ENCODE measurements at places on chromosomes 5 and 9.

DNA sequence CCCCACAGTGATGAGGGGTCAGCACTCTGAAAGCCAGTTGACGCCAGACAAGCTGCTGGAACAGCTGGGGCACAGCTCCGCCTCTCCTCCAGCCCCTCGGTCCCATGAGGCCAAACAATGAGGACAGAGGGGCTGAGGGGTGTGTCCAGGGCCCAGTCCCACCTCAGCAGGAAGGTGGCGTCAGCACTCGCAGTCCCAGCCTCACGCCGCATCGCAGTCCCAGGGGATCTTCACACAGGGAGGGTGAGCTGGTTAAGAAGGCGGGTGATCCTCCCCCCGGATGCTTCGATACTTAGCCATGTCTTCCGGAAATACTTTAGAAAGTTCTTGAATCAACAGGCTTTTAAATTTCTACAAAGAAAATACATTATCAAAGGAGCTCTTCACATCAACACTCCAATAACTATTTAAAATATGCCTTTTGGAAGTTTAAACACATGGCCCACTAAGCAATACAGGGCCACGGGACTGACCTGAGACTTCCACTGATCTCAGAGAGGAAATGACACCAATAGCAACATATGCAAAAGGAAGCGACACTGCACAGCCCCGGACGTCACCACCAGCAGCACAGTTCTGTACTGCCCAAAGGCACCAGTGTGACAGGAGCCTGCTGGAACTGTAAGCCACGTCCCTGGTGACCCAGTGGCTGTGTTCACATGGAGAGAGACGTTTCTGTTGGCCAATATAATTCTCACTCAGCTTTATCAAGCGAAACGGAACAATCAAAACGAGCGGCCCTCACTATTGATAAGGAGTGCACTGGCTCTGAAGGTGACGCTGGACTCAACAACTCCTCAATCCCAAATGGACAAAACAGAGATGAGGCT lies 5.9 kb downstream of the MED10 start:
- no peak for DNase-seq

GRCh38 chr9:95036676-95037075 lies 280.8 kb downstream of the FANCC start:
- DNase-seq: no peak

- DNase-seq: no peak
Observed at GRCh38 chr5:4700069-4700468, 440.1 kb upstream of the ADAMTS16 start.

DNA sequence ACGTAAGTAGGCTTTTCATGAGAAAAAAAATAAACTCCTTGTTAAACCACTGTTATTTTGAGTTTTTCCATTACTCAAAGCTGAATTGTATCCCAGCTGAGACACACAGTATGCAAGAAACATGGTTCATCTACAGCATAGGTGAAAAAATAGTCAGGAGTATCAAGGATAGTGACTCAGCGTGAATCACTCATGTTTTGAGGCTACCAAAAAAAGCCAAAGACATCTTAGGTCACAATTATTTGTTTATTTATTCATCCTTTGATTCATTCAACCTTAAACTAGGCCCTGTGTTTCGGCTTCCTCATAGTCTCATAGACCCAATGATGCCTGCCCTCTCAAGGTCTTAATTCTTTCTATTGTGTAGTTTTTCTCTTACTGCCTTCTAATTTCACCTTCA lies 32.9 kb upstream of the STX17 start:
- DNase-seq: no peak

GRCh38 chr5:148416921-148417320 lies 33.2 kb downstream of the FBXO38 start:
- DNase-seq: no peak

GRCh38 chr9:91071184-91071990 lies 269.8 kb downstream of the SYK start:
- DNase-seq: no peak

DNA sequence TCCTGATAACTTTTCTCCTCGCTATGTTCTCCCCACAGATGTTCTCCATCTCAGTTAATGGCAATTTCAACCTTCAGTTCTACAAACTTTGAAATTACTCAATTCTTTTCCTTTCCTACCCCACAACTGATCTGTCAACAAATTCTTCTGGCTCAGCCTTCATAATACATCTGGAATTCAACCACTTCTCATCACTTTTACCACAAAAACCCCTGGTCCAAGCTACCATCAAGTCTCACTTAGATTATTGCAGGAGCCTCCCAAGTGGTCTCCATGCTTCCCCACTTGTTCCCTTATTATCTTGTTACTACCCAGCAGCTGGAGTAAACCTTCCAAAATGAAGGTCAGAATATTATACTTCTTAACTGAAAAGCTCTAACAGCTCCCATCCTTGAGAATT lies 110.1 kb downstream of the FBN2 start:
- no peak for DNase-seq

DNA sequence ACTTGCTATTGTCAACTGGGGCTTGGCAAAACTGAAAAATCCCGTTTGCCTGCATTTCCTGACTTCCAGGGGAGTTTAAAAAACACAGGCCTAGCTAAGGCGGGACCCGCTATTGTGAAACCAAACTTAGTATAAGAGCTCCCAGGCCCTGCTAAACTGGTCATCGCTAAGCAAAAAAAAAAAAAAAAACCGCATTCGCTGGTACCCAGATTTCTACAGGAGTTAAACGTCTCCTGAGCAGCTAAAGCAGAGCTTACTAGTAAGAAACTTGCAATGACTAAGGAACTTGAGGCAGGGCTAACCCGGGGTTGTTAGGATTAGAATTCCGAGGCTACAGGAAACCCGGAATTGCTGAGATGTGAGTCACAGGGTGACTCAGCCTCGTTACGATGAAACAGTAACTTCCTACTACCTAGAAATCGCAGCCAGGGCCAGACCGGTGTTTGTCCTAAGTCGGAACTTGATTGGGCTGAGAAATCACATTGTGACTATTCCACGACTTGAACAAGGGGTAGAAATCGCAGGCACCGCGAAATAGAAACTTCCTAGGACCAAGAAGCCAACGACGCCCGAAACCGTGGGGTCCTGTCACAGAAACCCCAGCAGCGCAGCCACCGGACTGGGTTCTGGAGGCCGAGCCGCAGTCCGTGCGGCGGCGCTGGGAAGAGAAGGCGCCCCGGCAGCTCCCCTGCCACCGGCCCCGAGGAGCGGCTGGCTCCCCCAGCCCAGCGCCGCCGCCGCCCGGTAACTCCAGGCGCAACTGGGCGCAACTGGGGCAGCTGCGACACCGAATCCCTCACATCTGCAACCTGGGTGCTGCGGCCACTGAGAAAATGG lies 89.4 kb downstream of the ANXA2R start:
- DNase-seq: peak; percentile 49

DNA sequence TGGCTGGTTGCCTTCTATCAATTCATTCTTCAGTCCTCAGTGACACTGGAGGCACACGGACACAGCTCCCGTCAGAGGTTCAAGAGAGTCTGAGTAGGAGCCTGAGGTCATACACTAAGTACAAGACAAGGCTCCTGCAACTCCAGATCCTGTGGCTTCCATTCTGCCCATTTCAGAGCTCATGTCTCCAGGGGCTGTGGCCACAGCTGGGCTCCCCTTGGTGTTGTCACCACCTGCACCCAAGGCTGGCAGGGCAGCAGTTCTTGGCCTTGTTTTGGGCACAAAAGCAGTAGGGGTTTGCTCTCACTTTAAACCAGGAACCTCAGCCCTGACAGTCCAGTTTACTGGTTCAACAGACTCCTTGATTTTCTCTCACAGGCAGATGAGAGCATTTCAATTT lies 189.6 kb downstream of the ICE1 start:
- DNase-seq: no peak

GRCh38 chr5:66945389-66946349 lies 250.9 kb downstream of the CD180 start:
- no peak for DNase-seq

DNA sequence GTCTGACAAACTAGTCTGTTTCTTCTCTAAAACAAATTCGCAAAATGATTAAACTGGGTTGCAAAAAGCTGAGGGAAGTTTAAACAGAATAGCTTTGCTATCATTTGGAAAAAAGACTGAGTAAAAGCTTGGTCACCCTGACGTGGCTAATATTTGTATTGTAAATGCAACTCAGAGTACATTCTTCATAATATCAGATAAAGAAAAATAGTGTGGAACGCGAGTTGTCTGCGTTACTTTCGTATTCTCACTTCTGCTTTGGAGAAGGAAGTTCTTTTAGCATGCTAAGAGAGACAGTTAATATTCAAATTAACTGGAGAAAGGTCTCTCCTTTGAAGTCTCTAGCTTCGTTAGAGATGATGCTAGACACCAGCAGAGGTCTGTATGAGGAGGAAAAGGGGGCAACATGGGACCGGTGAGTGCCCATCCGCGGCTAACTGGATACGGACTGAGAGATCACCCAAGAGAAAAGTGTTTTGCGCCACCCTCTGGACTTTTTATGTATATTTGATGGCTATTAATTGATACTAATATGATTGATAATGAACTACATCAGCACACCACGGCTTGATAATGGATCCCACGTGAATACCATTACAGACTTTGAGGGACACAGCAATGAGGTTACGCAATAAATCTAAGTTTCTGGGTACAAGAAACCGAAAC lies 2.9 kb upstream of the CNTRL start:
- DNase-seq: peak; percentile 12

- DNase-seq: no peak
Observed at GRCh38 chr9:83032065-83032625, 30.8 kb downstream of the RASEF start.

DNA sequence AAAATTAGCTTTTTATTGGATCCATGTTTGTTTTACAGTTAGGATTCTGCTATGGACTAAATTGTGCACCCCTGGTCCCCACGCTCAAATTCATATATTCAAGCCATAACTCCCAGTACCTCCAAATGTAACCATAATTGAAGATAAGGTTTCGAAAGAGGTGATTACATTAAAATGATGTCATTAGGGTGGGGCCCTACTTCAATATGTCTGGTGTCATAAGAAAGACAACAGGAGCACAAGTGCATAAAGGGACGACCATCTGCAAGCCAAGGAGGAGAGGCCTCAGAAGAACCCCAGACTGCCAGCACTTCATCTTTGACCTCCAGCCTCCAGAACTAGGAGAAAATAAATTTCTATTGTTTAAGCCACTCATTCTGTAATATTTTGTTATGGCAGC lies 7.4 kb upstream of the HNRNPA0 start:
- DNase-seq: no peak

GRCh38 chr9:35002623-35003022 lies 13.1 kb downstream of the DNAJB5 start:
- DNase-seq: no peak

- no peak for DNase-seq
Observed at GRCh38 chr9:78089111-78089510, 57.5 kb upstream of the GNAQ start.

- no peak for DNase-seq
Observed at GRCh38 chr5:57441557-57441956, 41.1 kb downstream of the ACTBL2 start.

GRCh38 chr5:133847301-133847700 lies 121.1 kb downstream of the C5orf15 start:
- DNase-seq: no peak

- no peak for DNase-seq
Observed at GRCh38 chr5:144710637-144711036, 540.0 kb downstream of the KCTD16 start.

DNA sequence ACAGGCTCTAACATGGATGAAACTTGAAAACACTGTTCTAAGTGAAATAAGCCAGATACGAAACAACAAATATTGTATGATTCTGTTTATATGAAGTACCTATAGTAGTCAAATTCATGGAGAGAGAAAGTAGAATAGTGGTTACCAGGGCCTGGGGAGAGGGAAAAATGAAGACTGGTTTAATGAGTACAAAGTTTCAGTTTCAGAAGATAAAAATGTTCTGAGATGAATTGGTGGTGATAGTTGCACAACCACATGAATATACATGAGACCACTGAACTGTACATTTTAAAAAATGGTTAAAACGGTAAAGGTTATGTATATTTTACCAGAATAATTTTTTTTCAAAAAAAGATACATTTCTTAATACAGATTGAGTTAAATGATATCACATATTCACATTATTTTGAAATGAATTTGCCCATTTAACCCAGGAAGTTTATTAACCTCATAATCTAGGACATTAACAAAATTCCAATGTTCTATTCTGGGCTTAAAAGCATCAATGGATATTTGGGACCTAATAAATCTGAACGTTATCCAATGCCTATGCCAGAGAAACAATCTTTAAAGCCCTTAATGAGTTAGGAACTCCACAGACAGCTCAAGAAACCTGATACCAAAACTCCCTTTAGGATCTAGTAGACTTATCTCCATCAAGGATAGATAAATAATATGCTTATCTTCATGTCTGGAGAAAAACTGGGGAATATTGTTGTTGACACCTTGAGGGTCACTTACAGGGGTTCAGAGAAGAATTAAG lies 521.3 kb downstream of the EFNA5 start:
- no peak for DNase-seq

- DNase-seq: no peak
Observed at GRCh38 chr5:135705941-135706466, 127.2 kb upstream of the CXCL14 start.

GRCh38 chr5:38013107-38013506 lies 173.3 kb upstream of the GDNF start:
- no peak for DNase-seq

DNA sequence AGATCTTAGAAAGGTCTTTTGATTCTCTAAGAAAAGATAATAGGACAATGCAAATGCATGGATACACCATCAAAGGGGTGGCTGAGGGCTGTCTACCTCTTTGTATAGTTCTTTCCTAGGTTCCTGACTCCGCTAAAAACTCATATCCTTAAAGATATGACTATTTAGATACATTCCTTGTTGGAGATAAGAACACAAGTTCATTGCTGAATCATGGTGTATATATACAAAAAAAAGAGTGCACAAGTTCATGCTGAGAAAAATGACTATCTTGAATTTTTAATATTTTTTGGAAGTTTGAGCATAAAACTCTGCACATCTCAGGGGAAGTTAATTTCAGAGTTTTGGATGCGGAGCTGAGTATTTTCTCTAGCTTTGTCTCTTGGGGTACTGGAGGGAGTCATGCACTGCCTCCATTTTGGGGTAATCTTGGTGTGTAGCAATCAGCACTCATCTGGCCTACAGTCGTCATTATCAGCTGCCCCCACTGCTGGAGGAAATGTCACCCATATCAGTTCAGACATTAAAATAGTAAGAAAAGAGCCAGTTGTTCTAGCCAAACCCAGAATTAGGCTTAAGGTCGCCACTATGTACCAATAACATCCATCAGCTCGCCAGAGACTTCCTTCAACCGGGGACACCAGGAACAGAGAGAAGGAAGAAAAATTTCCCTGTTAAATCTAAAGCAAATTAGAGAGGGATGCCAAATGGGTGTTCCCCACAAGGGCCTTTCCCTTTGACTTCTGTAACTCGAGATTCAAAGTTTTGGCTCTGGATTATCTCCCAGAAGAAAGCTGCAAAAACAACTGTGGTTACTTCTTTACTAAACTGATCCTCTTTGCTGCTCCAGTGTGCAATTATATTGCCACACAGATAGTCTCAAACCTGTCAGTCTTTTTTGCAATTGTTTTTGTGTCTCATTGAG lies 49.0 kb downstream of the PTTG1 start:
- no peak for DNase-seq

All from frontal cortex (tissue), 4 donors.